Myocyte (in vitro differentiated cells): ENCODE measurements at places on chromosomes 11 and 22. TPM values are rescaled to one million over a fixed set of nuclear protein-coding genes. Genes with fewer than 3 reads are reported as not detected.

The SCGB1C1 gene
- 0.75 TPM in 1 of 2 replicates, not detected in the other for total RNA-seq

The CLMP gene
- total RNA-seq, result 17.2 and 32.0 TPM in 2 replicates

The ABTB2 gene
- total RNA-seq, result 5.2 and 7.0 TPM in 2 replicates

GRCh38 chr11:61001931-61002330, 30.5 kb downstream of the CD6 start:
- DNase-seq, result no peak

DNA sequence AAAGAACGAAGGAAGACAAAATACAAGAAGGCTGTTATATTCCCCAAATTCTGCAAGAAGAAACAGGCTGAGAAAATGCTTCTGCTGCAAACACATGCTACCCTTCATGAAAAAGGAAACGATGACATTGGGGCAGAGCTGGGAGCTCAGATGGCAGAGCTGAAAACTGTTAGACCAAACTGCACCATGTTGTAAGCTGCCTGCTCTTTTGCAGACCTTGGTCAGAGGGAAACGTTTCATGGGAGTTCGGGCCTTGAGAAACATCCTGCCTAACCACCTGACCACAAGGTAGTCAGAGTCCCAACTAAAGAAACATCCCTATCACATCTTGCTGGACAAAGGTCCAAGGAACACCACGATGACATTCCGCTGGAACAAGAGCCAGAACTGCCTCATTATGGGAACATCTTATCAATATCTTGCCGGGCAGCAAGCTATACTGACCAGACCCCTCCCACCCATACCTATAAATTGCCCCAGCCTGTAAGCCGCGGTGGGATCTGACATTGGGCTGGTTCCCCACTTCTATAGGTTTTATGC, 110.7 kb upstream of the CTSC start:
- no peak for DNase-seq

DNA sequence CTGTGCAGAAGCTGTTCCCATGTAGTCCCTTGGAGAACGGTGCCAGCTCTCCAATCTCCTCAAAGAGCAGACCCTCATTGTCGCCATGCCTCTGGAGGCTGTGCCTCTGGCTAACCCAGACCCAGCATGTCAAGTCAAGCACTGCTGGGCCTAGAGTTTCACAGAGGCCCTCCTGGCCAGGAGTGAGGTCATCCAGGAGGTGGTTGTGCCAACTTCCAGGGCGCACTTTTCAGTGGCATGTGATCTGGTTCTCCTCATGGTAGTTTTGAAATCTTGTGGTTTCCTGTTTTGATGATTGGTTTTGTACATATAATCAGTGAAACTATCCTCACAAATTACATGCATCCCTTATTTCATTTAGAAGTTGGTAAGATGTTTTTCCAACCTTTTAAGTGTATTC, 78.9 kb downstream of the PPFIBP2 start:
- no peak for DNase-seq

DNA sequence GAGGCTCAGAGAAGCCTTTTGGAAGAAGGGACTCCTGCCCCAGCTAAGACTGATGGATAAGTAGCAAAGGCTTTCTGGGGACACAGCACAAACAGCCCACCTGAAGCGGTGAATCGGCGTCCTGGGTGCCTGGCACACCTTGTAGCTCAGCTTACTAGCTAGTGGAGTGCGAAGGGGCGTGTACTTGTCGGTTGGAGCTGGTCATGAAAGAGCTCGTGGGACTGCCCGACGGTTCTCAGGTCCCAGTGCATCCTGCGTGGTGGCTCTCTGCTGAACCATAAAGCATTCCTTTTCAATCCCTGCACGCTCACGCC, 690 bp upstream of the UVRAG start:
- no peak for DNase-seq

DNA sequence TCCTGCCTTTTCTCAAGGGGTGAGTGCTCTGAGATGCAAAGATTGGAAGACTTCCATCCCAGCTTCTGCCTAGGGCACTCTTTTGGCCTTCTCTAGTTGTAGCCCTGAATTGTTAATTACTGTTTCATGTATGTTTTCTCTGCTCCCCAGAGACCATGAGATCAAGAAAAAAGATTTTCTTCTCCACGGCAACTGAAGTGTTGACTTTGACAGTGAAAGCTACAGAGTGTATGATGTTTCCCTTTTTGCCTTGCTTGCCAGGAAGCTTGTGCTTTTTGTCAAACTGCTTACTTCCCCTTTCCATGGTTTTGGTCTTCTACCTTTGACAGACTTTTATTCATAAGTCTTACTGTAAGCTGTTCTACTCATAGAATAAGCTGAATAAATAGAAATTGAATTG, 23.3 kb upstream of the EIF3D start:
- no peak for DNase-seq

GRCh38 chr22:22552630-22553029, 6.4 kb downstream of the PRAME start:
- peak; percentile 72 for DNase-seq

DNA sequence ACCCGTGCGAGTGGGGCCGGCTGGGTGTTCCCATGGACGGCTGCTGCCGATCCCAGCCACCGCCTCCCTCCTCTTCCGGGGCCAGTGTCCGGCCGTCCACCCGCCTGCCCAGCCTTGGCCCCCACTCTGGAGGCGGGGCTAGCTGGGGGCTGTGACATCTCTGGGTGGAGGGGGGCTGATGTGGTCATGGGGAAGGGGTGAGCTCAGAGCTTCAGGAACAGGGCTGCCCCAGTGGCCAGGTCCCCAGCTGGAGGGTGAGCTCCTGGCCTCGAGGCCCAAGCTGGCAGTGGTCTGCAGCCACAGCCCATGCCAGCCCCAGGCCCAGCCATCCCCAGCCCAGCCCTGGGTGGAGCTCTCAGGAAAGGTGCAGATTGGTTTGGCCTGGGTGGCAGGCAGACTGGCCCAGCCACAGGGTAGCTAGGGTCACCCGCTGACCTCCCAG, 2.7 kb downstream of the INS start:
- DNase-seq, result no peak

DNA sequence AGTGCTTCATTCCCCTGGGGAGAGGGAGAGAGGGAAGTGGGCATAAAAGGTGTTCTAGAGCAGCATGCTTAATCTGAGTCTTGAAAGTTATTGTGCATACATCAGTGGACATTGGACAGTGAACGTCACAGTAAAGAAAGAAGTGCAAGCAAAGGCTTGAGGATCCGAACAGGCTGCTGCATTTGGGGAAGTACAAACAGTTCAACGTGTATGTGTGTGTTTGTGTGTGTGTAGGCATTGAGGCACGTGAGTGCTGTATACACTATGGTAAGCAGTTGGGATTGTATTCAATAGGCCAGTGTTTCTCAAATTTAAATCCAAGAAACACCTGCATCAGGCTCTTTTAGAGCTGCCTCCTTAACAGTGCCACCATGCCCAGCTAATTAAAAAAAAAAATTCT, 10.4 kb upstream of the EIF3M start:
- no peak for DNase-seq

DNA sequence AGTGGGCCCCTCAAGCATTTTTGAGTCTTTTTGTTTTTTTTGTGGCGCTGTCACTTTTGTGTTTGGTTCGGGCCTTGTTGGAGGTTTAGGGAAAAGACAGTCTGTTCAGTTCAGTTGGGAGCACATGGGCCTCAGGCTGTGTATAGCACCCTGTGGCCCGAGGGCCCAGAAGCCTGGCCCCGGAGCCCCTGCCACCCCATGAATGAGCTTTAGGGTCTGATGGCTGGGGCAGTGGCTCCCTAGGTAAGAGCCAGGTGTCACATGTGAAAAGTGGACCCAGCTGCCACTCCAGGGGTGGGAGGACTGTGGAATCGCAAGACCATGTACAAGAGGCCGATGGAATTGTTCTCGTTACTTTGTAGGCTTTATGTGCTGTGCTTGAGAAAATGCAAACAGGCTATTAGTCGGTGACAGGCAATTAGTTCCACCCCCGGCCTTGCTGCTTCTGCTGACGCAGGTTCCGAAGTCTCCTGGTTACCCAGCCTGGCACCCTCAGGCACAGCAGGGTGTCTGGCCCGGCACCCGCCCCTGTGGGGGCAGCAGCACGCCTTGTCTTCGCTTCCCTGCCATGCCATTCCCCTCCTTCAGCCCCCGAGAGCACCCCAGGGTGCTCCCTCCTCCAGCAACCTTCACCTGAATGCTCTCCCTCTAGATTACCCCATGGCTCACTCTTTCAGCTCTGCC, 38.2 kb upstream of the PARVG start:
- DNase-seq, result no peak

DNA sequence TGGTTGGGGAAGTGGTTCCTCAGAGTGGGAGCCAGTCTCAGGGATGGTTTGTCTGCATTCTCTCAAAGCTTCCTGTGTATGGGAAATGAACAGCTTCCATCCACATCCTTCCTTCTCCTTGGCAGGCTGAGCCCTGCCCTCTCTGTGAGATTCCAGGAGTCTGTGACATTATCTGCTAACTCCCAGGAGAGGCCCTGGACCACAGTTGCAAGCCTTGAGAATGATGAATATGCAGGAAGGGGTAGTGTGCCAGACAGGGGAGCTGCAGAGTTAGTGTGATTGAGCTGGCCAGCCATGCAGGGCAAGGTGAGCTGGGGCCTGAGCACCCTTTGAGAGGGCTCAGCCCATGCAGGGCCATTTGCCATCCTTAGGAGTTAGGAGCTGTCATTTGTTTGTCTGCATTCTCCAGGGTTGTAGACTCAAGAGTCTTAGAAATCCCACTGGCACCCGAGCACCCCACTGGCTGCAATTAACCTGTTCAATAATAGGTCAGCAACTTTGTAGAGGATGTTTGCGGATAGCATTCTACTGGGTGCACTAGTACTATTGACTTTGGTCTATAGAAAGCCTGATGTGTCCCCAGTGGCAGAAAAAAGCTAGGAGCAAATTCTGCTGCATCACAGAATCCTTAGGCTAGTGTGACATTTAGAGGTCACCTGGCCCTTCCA, 299.0 kb upstream of the CADM1 start:
- DNase-seq, result no peak

DNA sequence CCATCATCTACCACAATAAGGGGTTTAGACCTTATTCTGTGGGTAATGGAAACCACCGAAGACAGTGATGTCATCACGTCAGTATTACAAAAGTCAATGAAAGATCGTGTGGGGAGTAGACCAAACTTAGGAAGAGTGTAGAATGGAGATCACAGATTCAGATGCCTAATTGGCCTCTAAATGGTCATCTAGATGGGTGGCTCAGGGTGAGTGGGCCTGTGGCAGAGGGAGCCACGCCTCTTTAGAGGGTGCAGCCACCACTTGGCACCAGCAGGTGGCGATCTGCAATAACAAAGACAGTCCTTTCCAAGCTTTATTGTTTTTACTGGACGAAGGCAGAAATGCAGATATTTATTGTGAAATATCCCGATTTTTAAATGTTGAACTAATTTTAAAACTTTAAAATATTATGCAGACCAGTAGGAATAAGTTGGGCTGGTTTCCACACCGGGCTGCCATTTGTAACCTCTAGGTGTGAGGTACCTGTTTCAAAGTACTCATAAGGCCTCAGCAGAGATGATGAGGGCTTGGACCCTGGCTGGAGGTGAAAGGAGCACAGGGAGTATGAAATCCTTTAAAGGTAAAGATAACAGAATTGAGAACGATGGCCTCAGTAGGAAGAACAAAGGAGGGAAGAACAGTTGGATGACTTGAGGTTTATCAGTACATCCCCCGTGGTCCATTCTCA, 222.0 kb downstream of the DBX1 start:
- DNase-seq, result peak; percentile 52
